Renal pelvis (tissue), 12 donors: ENCODE measurements at places on chromosomes 4 and X. TPM values are rescaled to one million over a fixed set of nuclear protein-coding genes. Genes with fewer than 3 reads are reported as not detected.

DNA sequence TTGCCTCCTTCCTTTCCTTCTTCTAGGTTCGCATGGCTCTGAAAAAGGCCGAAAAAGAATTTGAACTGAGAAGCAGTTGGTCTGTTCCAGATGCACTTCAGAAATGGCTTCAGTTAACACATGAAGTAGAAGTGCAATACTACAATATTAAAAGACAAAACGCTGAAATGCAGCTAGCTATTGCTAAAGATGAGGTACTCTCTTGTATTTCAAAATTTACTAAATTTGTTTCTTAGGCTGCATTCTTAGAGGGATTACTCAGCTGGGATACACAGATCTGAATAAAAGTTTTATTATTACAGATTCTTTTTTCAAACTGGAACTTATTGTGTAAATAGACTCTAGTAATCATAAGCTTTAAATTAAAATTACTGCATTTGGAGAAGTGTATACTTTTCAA lies 146.9 kb downstream of the STIM2 start:
- no peak for DNase-seq

The SORBS2 gene
- 64.0 TPM for polyA plus RNA-seq

GRCh38 chr4:76381986-76382385 lies 39.0 kb downstream of the CCDC158 start:
- DNase-seq = no peak

GRCh38 chr4:56424697-56425514 lies 10.5 kb downstream of the PPAT start:
- DNase-seq = no peak

GRCh38 chrX:23505531-23506303 lies 161.6 kb upstream of the PRDX4 start:
- DNase-seq = no peak

GRCh38 chr4:73759357-73759756 lies 19.0 kb downstream of the CXCL8 start:
- DNase-seq = no peak

- DNase-seq = no peak
Measured at GRCh38 chr4:36024901-36025660, 219.2 kb downstream of the ARAP2 start.
